ENCODE measurements at places on chromosomes 12 and 14.

GRCh38 chr12:106745181-106745745 is 29.2 kb upstream of the RIC8B start:
- no peak for DNase-seq

GRCh38 chr14:26730929-26731618 is 133.2 kb upstream of the NOVA1 start:
- DNase-seq, result peak; percentile 35

DNA sequence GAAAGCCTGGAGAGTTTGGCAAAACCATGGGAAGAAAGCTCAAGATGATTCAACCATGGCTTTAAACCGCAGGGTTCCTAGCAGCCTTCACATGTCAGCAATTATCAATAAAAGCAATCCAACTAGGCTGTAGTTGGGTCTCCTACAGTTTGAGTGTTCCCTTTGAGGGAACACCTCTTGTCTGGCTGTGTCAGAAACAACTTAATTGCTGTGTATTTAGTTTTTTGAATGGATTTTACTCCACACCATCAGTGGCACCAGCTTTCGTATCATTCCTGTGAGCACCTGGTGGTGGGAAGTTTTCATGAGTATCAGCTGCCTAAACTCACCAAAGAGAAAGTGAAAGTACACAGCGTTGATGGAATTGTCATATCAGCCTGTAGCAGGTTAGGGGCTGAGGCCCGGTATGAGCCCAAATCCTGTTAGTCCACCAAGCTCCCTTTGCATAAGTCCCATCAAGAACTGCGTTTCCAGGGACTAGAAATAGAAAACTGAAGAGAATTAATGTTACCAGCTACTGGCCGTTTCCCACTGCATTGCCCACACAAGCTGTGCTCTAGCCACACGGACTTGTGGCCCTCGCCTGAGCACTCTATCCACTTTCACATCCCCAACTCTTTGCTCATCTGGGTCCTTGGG is 10.9 kb upstream of the IL26 start:
- DNase-seq, result no peak

DNA sequence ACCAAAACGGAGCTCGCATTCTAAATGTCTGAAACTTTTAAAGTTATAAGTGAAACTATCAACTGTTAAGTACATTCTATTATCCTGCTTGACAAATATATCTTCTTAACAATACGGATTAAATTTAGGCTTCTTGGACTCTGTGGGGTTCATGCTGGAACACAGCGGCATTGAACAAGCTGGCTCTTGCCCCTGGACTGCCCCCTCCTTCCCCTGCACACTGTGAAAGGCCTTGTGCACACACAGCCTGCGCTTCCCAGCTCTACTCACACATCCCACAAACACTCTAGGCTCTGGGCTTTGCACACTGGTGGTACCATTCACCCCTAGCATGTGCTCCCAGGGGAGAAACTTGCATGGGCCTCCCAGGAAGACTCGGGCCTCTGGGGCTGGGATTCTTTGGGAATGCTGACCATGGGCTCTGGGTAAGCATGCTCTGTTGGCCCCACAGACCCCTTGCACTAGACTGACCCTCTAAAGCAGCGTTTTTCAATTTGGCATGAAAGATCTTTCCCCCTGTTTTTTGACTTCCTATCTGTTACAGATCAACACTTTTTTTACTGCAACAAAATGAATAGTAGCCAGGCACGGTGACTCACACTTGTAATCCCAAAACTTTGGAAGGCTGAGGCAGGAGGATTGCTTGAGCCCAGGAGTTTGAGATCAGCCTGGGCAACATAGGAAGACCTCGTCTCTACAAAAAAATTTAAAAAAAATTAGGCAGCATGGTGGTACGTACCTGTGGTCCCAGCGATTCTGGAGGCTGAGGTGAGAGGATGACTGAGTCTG is 96.2 kb upstream of the CPM start:
- no peak for DNase-seq

Measured in posterior cingulate gyrus (tissue), 11 donors.